ENCODE measurements at places on chromosomes 12 and 14.

DNA sequence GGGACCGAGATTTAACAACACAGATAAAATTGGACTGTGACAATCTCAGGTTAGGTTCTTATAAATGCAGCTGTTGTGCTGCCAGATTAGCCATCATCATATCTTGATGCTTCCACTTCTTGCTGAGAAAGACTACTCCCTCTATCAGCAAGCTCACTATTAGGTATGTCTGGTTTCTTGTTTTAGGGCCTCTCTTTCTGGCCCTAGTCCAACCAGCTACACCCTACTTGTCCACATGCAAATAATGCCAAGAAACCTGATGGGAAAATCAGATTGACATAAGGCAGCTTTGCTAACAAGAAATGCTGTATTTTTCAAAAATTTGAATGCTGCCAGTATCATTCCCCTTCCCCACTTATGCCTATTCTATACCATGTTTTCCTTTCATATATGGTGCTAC is 296.0 kb downstream of the RMST start:
- no peak for DNase-seq

DNA sequence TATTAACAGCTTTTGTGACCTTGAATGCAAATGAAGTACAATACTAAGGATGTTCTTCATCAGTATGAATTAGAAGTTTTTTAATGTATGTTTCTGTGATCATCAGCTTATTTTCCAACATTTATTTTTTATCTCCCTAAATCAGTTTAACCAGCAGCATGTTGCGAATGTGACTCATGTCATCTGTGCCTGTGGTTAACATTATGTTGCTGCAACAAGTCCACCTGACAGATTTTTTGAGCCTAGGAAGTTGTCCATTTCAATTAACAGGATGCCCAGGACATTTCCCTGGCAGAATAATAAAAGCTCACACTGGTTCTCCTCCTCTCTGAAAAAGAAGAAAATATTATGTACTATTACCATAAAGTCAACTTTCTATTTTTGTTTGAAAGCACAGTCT is 155.5 kb downstream of the SYT1 start:
- DNase-seq = no peak

GRCh38 chr14:32189811-32190210 is 12.0 kb upstream of the RNU6-7 start:
- DNase-seq = no peak

DNA sequence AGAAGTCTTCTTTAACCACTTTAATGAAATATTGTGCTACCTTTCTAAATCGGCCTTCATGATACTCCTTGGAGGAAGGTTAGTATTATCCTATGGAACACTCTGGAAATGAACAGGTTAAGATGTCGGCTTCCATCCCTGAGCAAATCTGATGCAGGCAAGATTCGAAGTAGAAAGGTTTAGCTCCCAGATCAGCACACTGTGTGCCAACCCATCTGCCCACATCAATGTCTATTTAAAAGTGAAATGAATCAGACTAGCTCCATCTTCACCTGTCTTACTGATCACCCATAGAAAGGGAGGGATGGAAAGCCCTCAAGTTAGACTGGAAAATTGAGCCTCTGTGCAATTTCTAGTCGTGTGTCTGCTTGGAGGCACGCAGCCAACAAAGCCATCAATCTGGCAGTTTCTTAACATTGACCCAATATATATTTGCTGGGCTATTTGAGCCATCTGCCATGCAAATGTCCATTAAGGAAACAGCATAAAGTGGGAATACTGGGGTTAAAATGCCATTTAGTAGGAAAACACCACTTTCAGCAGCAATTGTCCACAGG is 506.1 kb downstream of the RMST start:
- peak; percentile 65 for DNase-seq

- no peak for DNase-seq
Measured at GRCh38 chr12:51127050-51127729, 43.8 kb upstream of the CSRNP2 start.

DNA sequence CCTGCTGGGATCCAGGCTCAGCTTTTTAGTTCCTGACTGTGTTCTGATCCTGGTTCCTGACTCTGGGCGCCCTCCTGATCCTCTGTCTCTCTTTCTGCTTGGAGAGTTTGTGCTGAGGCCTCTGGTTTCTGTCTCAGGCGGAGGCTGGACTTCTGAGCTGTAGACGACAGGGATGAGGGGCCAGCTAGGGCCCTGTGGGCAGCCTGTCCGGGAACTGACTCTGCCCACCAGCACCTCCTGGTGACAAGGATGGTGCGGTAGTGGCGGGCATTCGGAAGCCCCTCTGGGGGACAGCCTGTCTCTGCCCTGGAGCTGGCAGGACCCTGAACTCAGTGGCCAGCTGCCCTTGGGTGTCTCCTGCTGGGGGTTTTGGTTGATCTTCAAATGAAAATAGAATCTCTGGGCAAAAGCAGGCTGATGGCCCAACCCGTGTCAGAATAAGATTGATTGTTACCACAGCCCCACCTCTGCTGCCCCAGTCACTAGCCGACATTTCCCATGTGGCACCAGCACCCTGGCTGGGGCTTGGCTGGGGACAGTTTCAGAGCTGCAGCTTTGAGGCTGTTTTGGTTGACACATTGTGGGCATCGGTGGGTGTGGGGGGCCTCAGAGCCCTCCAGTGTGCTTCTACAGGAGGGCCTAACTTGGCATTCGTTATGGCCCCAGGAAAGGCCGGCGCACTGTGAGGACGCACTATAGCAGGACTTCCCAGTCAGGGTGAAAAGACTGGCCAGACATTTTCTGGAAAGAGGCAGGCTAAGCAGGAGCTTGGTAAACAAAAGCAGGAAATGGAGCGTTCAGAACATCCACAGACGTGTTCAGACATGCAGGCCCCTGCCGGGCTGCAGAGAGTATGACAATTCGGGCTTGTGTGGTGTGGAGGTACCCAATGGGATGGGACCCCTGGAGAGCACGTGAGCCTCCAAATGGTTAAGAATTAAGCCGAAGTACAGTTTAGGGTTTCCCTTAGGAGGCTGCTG is 16.2 kb downstream of the KRT80 start:
- no peak for DNase-seq

GRCh38 chr12:131774576-131775391 is 53.4 kb upstream of the MMP17 start:
- DNase-seq = no peak

DNA sequence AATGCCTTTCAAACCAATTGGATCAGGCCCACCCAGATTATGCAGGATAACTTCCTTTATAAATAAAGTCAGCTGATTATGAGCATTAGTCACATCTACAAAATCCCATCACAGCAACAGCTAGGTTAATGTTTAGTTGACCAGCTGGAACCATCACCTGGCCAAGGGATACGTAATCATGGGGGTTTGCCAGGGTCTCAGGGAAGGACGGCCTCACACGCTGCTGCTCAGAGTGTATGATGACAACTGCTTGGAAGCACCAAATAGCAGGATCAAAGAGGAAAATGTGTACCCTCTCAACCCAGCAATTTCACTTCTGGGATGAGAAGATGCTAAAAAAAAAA is 162.6 kb downstream of the SLC15A4 start:
- DNase-seq = peak; percentile 61

DNA sequence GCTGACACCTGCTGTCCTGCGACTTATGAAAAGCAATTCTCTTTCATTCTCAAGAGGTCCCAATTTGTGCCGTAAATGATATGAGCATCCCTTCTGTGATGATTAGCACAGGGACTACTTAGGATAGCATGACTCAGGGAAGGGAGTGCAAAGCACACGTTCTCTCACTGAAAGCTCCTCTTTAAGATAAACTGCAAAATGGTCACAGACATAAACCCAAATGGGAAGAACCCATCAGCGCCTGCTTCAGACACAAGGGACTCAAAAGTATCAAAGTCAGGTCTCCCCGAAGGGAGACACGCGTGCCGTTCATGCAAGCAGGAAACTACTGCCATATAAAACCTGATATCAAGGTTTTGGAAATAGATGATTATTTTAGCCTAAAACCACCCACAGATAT is 33.9 kb upstream of the PIWIL1 start:
- no peak for DNase-seq

GRCh38 chr12:128073937-128074336 is 193.0 kb upstream of the TMEM132C start:
- no peak for DNase-seq

GRCh38 chr12:77153706-77154105 is 88.3 kb upstream of the E2F7 start:
- DNase-seq = no peak

DNA sequence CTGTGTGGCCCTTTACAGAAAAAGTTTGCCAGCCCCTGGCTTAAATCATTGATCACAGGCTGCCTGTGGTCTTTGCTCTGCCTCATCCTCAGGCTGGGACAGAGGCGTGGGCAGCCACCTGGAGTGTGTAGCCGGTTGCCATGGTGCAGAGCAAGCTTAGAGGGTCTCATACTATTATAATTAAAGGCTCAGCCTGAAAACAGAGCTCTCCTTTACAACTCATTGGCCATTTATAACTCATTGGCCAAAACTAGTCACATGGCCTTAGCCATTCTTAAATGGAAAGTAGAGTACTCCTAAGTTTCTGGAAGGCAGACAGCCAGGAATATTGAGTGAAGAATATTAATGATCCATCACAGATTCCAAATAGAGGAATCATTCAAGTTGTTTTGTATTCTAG is 3.0 kb downstream of the HSP90B1 start:
- DNase-seq = no peak

- DNase-seq = no peak
Measured at GRCh38 chr12:72493407-72493806, 221.2 kb downstream of the TRHDE start.

GRCh38 chr12:31749024-31749704 is 20.3 kb upstream of the AMN1 start:
- DNase-seq = peak; percentile 100

GRCh38 chr14:22488522-22489243 is 100.3 kb downstream of the DAD1 start:
- no peak for DNase-seq

DNA sequence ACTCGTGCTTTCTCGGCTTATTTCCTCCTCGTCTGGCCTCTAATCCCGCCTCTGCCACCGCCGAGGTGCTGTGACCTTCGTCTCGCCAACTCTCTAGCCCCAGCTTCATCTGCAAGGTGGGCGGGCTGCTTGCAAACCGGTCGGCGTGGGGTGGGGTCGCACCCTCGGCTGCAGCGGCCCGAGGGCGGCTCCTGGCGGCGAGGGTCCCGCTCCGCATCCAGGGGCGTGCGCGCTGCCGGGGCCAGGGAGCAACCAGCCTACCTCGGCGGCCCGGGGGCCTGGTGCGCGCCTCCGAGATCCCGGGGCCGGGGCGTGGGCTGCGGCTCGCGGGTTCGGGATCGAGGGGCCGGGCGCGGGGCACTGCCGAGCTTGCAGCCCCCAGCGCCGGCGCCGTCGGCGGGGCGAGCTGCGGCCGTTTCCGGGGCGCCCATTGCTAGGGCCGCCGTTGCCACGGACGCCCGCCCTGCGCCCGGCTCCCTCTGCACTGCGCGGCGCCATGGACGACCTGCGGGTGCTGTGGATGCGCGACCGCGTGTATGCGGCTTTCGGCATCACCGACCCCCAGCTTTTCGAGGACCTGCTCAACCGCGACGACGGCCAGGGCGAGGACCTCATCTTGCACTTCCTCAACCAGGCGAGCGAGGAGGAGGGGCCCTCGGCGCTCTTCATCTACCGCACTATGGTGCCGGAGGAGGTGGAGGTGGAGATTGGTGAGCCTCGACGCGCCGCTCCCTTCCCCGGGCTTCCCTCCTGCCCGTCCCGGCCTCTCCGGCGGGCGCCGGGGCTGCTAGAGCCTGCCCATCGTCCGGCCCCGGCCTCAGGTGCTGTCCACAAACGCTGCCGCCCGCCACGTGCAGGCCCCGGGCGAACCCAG is at the start of gene DNAH10:
TSS of gene DNAH10 (plus strand) at position 461 of the 874 bp plus-strand sequence. CDS start at position 497, 36 bp downstream.
- peak; percentile 28 for DNase-seq

GRCh38 chr14:71751264-71751663 is 181.0 kb upstream of the RGS6 start:
- DNase-seq = no peak

DNA sequence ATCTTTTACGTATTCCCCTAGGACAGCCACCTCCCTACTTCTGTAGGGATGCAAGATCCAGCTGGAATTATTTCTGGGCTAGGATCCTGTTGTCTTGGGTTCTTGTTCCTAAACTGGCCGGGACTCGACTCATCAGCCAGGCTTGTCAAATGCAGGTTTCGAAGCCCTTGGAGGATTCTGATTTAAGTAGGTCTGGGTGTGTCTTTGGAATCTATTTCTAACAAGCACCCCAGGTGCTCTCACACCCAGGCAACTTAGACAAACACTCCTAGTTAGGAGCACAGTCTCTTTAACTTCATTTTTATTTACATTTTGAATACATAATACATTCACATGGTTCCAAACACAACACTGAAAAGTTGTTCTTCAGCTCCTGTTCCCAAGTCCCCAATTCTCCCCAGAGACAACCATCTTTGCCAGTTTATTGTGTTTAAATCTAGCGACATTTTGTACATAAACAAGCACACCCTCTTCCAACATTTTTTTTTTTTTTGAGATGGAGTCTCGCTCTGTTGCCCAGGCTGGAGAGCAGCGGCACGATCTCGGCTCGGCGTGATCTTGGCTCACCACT is 20.9 kb downstream of the MORN3 start:
- no peak for DNase-seq

GRCh38 chr14:62001963-62002362 is 239.7 kb downstream of the SNAPC1 start:
- no peak for DNase-seq

DNA sequence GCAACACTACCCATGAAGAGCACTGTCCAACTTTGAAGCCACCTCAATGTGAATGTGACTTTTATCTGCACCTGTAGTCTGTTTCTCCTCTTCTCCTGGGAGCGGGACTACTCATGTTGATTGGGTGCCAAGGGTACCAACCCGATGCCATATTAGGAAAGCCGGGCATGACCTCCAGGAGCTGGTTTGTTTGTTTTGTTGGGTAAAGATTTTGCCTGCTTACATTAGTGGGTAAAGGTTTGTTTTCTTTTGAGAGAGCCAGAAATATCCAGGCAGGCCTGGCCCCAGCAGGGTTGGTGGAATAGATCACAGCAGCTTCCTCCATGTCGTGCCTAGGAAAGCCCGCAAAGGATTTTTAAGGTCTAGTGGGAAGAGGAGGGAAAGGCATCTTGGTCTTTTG is 19.7 kb upstream of the ITPK1 start:
- no peak for DNase-seq

DNA sequence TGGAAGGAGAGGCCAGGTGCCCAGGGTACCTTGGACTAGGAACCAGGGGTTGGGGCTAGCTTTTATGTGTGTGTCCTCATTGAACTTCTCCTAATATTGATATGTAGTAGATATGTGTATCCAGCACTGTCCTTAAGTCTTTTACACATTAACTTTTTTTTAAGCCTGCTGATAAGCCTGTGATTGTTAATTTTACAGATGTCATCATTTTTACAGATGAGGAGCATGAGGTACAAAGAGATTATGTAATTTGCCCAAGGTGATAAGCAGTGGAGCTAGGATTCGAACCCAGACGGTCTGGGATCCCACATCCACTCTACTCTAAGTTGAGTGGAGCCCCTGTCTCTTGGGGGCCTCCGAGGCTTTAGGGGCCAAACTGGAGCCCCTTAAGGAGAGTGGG is 10.2 kb upstream of the NR4A1 start:
- DNase-seq = no peak

GRCh38 chr12:6280053-6280469 is 30.4 kb upstream of the PLEKHG6 start:
- no peak for DNase-seq

- DNase-seq = no peak
Measured at GRCh38 chr12:87822923-87823322, 206.3 kb downstream of the C12orf50 start.
